A172 (cell line): ENCODE measurements at places on chromosomes 6 and 20. TPM values are rescaled to one million over a fixed set of nuclear protein-coding genes. Genes with fewer than 3 reads are reported as not detected.

TINAG gene
- total RNA-seq, result not detected in 2 replicates

FNDC11 gene
- 1.8 and 2.9 TPM in 2 replicates for total RNA-seq

AIF1 gene
- total RNA-seq, result not detected in 2 replicates

DNA sequence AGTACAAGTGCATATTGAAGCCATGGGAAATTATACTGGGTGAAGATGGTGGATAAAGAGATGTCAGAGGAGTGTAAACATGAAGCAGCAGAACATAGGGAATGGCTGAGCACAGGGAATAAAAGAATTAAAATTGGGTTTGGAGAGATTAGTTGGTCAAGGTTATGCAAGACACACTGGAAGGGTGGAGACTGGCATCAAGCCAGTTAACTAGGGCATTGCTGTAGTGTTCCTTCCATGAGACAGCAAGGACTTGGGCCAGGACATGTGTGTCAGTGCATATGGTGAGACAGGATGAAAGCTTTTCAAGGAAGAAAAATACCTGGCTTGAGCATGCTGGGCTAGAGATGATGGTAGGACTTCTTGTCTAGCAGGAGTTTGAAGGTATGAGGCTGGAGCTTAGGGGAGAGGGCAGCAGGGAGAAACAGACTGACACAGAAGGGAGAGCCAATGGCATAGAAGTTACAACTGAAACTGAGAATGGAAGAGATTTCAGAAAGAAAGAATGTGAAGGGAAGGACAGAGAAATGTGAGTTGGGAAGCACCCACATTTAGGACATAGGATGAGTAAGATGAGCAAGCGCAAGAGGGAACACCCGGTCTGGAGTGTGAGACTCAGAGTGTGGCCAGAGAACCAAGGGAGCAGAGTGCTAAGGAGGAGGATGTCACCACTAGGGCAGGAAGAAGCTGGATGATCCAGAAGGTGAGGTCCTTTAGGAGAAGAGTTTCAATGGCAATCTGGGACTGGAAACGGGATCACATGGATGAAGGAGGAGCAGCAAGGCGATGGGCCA is 14.5 kb upstream of the TMEM170B start:
- no peak for DNase-seq

- no peak for DNase-seq
Measured at GRCh38 chr20:35907017-35907701, 47.1 kb downstream of the SCAND1 start.
